ENCODE measurements at places on chromosomes 11 and 22.

- no peak for DNase-seq
These were observed 186.5 kb downstream of the SNX19 start for GRCh38 chr11:130729678-130730300.

GRCh38 chr11:85953491-85954143 lies 98.4 kb downstream of the CCDC83 start:
- DNase-seq = no peak

DNA sequence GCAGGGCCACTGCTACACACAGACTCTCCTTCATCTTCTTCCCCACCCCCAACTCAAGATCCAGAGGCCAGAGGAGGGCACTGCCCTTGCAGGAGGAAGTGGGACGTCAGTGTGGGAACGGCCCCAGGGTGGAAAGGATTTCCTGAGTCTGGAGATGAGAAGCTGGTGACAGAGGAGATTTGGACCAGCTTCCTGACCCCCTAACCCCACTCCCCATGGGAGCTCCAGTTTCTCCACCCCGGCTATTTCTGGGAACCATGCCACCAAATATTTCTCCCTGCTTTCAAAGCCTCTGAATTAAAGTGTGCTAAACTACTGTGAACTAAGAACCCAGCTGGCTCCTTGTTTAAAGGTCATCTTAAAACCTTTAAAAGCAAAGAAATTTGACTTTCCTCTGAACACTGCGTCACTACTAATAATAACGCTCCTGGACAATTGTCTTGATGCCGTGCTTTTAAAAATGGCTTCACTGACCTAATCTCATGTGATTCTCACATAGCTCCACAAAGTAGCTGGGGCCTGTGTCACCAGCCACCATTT lies 46.6 kb downstream of the CWC15 start:
- DNase-seq = no peak

DNA sequence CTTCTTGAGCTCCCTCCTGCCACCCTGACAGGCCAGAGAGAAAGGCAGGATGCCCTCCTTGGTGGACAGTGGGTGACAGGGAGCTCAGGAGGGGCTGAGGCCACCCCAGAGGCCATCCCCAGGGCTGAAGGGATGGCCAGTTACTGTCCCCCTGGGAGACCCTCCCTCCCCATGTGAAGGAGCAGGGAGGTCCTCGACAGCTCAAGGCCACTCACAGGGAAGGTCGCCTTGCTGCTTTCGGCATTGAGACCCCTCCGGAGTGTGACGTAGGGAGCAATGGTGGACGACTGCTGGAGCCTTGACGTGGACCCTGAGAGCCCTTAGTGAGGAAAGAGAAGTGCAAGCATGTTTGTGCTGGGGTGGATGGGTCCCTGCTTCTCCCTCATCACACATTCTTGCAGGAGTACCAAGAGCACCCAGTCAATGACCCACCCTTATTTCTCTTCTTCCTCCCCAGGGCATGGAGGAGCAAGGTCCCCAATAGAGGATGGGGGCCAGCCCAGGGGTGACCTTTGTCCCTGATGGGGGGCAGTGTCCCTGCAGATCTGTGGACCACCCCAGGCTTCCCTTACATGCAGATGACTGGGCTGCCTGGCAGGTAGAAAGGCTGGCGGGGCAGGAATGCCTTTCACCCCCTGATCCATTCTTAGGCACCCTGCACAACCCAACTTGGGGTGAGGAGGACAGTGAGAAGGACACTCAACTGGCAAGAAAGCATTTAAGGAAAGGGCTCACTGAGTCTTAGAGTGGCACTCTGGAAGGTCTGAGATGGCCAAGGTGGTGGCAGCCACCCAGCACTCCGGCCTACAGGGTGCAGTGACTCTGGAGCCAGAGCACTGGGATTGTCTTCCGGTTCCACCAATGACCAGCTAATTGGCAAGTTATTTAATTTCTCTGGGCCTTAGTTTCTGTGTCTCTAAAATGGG lies 51.4 kb downstream of the C11orf58 start:
- DNase-seq = no peak

- no peak for DNase-seq
These were observed 6.9 kb upstream of the GAL start for GRCh38 chr11:68677432-68677831.

DNA sequence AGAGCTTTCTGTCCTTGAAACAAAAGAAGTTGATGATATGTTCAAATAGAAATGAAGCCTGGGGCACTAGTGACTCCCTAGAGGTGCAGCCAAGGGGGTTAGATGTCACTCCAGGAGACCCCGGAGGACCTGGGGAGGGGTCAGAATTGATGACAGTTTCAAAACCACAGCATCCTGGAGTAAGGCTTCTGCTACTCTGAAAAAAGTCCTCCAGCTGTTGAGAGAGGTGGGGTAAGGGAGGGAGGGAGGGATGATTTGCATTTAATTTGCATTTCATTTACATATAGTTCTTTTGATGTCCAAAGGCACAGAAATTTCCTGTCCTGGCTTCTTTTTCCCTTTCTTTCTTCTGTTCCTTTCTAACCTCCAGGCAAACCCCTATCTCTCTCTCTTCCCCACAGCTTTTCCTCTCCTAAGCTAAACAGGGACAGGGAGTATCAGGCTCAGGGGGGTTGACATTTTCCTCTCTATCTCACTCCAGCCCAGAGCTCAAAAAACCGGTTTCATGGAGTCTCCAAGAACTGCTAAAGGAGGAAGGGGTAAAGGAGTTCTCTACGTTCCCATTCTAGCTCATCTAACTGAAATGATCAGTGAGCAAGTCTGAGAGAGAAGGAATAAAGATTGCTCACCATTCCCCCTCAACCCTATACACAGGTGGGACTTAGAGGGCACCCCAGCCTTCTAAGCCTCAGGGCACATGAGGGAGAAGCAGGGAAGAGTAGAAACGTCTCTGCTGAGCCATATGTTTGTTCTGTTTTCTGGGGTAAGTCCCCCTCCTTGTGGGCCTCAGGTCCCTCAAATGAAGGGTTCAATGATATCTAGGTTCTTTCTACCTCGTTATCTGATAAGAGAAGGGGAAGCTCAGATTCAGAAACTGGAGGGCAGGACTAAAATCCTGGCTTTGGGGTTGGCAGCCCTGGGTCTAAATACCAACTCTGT lies 3.5 kb upstream of the POU2F3 start:
- DNase-seq = no peak

DNA sequence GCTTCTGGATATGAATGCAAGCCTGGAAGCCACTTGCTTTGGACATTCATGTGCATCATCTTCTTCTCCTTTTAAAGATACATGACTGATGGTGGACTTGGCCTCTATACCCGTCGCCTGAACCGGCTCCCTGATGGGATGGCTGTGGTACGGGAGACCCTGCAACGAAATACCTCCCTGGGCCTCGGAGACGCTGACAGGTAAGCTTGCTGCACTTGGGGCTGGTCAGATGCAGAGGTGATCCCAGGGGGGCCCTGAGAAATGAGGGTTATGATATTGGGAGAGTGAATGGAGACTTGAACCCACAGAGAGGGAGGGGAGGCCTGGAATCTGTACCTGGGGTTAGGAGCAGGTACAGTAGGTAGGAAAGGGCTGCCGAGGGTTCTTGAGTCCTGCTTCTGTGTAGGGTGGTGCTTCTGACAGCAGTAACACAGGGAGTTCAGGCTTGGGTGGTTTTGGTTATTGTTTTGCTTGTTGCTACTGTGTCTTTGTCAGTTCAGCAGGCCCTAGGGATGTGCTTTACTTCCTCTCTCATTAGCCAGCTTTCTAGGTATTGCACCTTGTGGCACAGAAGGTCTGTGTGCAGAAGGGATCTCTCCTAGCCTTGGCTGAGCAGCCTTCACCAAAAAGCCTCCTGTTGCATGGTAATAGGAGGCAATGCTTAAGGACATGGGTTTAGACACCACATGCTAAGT lies 176.1 kb downstream of the DBX1 start:
- no peak for DNase-seq

GRCh38 chr11:27187075-27187847 lies 146.6 kb downstream of the BBOX1 start:
- DNase-seq = no peak

DNA sequence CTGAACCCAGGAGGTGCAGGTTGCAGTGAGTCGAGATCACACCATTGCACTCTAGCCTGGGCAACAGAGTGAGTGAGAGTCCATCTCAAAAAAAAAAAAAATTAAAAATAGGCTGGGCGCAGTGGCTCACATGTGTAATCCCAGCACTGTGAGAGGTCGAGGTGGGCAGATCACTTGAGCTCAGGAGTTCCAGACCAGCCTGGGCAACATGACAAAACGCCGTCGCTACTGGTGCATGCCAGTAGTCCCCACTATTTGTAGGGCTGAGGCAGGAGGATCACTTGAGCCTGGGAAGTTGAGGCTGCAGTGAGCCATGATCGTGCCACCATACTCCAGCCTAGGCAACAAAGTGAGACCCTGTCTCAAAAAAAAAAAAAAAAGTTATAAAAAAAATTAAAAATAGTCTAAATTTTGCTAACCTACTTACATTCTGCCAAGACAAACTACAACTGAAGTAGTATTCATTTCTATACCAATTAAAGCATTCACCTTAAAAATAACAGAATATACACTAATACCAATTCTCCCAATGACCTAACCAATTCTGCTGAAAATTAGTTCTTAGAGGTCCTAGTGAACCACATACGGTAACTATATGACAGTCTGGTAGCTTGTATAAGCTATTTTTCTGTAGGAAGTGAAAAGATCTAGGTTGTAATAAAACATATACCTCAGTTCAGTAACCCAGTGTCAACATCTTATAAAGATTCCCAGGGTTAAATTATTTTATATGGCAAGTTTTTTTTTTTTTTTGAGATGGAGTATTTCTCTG lies 7.1 kb downstream of the DDX6 start:
- no peak for DNase-seq

GRCh38 chr11:113934761-113935160 lies 30.2 kb downstream of the HTR3B start:
- peak; percentile 33 for DNase-seq

DNA sequence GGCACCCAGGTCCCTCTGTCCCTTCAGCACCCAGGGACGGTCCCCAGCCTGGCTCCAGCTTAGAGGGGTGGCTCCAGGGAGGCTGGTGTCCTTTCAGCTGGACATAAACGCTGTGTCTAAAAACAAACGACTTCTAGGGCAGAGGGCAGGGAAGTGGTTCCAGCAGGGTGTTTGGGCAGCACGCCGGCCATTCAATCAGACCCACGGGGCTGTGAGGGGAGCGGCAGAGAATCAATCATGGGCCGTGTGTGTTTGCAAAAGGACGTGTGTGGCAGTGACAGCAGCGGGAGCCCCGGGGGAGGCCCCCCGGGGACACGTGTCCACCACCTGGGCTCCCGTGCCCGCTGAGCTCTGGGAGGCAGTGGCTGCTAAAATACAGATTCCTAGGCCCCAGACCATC lies 127.7 kb downstream of the MN1 start:
- DNase-seq = no peak

DNA sequence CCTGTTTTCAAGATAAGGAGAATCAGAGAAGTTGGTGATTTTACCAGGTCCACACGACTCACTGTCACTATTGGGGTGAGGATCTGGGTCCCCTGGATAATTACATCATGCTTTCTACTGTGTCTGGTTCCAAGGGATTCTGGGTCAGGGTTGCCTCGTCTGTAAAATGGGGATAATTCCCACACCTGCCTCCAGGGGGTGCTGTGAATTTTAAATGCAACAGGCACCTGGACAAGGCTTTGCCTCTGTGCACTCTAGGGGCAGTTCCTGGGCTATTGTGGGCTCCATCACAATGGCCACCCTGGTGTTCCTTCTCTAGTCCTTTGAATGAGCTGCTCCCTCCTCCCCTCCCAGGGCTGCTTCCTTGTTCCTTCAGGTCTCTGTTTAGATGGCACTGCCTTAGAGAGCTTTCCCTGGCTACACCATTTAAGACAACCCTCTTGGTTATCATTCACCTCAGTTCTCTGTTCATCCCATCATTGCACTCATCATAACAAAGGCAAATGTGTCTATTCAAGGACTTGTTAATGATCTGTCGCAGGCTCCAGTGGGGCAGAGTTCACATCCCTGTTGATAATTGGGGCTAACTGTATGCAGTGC lies 178.6 kb downstream of the MIAT start:
- DNase-seq = no peak

DNA sequence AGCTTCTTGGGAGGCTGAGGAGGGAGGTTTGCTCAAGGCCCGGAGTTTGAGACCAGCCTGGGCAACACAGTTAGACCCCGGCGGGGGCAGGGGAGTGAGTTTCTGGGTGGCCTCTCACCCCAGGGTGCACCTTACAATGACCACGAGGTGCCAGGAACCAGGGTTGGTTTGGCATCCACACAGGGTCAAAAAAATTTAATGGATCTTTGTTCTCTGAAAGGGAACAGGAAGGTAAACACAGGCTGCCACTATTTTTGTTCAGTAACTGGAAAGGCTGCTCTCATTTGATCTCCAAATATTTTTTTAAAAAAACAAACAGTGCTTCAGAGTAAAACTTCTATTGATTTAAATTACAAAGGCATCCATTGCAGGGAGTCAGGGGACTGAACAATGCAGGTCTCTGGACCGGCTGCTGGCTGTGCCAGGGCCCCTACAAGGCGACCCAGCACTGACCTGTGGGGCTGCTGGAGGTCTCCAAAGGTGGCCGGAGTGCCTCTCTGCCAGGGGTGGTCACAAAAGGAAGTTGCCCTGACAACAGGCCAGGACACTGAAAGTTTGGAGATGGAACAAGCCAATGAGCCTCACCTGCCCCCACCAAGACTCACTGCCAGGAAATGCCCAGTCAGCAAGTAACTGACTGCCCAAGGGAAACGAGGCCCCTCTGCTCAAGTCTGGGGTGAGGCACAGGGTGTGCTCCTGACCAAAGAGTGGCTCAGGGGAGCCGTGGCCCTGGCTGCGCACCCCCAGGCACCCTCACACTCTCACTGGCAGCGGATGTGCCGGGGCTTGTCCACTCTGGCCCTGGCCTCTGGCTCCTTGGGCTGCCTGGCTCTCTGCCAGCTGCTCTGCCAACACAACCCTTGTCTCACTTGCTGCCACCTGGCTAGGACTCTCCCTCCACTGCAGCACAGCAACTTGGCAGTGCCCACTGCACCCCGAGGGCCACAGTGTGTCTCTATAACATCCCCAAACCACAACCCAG lies 51.8 kb downstream of the ARFGAP3 start:
- peak; percentile 55 for DNase-seq

DNA sequence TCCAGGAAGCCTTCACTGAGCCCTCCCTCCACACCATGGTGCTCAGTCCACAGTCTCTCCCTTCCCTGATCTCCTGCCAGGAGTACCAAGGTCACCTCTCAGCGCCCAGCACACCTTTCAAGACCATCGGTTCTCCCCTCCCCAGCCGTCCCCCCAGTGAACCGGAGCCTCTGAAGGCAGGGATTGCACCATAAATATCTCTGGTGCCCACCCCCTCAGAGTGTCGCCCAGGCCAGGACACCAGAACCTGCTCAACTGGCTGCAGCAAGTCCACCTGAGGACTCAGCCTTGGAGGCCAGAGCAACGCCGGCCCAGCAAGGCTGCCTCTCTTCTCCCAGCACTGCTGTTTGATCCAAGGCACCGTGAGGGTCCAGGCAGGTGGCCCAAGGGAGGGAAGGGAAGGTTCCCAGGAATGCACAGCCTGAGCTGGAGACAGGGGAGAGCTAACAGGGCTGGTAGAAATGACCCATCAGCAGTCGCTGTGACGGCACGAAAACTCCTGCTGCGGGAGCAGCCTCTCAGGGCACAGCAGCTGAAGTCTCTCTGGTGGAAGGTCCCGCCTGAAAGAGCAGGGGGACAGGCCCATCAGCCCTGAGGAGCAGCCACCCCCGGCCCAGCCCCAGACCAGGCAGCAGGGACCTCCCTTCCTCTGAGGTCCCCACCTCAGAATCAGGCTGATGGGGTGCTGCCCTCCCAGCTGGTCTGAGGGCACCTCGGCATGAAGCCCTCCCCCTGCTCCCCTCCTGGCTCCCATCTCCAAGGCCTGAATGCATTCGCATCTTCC lies 80.3 kb downstream of the BUD13 start:
- DNase-seq = no peak
